ENCODE measurements at places on chromosomes 1 and 21. TPM values are rescaled to one million over a fixed set of nuclear protein-coding genes. Genes with fewer than 3 reads are reported as not detected.
A peak's percentile ranks its signal among the peaks of the same experiment; 100 is the strongest.

GRCh38 chr21:35602811-35603362 is 457.4 kb downstream of the SETD4 start:
- no peak for DNase-seq

- DNase-seq, result no peak
Measured at GRCh38 chr21:34733852-34734251, 65.1 kb downstream of the CLIC6 start.

GRCh38 chr21:45411810-45412206 is 6.8 kb downstream of the COL18A1 start:
- no peak for DNase-seq

DNA sequence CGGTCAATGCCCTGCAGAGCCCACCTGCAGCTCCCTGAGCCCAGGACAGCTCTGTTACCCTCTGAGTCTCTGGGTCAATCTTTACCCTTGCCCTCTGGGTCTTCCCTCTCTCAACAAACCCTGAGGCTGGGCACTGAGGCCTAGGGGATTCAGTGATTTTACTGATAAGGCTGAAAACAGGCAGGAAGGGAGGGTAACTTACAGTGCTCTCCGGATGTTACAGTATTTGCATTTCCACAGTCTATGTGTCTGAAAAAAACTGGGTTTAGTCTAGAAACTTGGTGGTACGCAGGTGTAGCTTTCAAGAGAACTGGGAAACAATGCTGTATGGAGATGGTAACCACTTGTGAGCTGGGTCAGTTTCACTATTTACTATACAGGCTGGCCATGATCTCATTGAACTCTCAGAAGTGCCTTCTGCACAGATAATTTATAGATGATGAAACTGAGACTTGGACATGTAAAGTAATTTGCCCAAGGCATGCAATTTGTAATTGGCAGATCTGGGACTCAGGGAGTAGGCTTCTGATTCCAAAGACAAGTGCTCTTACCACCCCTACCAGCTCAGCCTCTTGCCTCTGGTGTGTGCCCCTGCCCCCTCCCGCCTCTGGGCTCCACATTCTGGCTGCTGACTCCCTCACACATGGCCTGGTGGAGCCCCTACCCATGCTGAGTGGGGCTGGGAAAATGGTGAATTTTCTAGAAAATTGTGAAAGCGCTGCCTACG is 48.8 kb downstream of the TENT5C start:
- no peak for DNase-seq

DNA sequence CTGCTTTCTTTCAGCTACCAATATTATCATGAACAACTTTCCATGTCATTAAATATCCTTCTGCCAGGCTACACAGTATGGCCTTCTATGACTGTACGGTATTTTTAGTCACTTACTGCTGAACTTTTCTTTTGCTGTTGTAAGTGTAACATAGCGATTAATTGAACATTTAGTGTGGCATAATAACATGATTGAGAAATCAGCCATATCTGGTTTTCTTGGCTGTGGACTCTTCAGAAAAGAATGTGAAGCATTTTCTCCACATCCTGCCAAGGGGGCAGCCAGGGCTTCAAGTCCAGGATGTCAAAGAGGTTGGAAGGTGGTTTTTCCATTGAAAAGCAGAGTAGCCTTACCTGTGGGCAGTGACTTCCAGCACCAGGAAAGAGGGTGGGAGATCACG is 8.8 kb upstream of the AHCYL1 start:
- no peak for DNase-seq

DNA sequence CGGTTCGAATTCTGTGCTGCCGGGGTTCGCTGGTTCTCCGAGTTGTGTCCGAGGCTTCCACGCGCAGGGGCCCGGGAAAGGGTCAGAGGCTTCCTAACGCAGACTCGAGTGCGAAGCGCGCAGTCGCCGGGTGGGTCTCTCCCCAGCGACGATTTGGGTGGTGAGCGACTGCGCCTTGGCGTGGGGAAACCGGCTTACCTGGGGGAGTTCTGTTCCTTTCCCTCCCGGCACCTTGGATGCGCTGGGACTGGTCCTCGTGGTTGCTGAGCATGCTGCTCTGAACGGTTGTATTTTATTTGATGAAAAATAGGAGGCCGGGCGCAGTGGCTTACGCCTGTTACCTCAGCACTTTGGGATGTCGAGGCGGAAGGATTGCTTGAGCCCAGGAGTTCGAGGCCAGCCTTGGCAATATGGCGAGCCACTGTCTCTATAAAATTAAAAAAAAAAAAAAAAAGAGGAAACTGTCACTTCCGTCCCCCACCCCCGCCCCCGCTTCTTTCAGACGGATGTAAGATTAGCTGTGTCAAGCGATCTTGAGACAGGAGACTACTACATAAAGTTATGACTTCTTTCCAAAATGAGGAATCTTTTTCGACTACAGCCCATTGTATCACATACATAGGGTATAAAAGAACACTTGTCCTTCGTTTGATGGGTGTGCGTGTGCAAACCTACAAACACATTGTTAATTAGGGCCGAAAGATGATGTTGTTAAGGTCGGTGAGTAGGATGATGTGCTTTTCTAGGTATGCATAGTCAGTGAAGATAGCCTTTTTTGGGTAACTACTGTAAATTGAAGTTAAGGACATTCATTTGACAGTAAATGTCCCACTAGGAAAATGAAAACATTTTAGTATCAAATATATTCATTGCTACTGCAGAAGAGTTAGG is at the start of gene CCDC18:
Gene CCDC18, plus strand, starts transcription at position 2 of the 891 bp plus-strand sequence. CDS start 2,638 bp downstream, outside the sequence.
- no peak for DNase-seq

- DNase-seq, result no peak
Measured at GRCh38 chr1:222187566-222188332, 360.2 kb downstream of the HHIPL2 start.

GRCh38 chr1:67834246-67834877 is 1.1 kb upstream of the GNG12 start:
- DNase-seq, result no peak

GRCh38 chr1:245715291-245715701 is 560.5 kb downstream of the KIF26B start:
- no peak for DNase-seq

- DNase-seq, result no peak
Measured at GRCh38 chr1:147527941-147528936, 13.1 kb upstream of the BCL9 start.

DNA sequence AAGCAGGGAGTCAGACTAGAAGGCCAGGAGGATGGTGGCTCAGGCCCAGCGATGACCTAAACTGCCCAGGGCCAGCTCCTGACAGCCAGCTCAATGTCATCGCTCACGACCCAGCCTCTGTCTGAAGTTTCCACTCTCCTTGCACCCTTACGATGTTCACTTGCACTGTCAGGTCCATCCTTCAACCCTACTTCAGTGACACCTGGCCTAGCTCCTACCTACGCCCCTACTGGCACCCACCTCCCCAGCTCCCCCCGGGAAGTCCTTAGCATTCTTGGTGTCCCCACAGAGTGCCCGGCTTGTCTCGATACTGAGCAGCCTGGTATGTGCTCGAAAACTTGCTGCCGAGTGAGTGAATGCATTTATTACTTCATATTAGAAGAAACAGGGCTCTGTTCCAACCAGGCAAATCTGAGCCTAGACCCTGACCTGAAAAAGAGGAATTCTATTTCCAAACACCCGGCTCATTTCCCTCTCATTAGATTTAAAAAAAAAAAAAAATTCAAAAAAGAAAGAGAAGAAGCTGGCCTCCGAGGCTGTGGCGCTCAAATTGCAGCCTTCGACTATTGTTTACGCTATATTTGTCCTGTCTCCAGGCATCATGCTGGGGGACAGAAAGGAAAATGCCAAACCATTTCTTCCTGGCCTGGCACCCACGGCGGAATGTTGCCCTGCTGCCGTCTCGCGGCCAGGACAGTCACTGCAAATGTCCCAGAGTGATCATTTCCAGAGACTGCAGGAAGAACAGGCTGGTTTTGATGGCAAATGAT is 29.8 kb upstream of the LRRC38 start:
- peak; percentile 69 for DNase-seq

GRCh38 chr1:3423245-3423829 is 31.1 kb upstream of the ARHGEF16 start:
- peak; percentile 87 for DNase-seq

GRCh38 chr1:54296666-54297065 is 96.7 kb downstream of the MRPL37 start:
- DNase-seq, result no peak

DNA sequence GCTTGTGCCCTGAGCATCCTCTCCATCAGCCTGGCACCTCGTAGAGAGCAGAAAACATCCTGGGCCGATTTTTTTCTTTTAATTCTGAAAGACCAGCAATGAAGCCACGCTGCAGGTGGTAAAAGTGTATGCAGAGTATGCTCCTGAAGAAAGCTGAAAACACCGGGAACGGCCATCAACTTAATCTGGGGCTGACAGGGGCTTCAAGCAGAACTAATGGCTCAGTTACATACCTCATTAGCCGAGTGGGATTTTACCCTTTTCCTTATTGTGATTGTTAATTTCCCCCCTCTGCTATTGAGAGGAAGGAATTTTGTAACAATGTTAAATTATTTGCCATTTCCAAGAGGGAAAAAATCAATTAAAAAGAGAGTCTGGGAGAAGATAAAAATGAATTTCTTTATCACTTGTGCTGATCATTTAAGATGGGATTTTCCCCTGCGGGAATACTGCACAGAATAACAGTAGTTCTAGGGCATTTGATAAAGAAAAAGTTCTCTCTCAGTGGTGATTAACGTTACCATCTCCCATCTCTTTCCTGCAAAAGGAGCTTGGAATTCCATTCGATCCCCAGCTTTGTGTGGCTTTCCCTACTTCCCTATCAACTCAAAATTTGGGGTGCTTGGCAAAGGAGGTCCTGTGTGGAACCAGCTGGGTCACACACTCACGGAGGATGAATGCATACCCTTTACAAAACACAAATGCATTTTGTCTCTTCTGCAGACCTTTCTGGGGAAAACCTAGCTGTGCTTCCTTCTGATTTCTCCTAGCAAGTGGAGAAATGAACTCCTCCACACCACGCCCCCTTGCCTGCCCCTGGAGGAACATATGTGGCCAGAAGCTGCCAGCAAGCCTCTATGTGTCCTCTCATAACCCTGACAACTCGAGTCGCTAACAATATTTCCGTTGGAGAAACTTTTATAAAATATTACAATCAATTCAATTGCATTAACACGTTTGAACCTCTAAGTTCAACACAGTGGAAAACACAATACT is 70.9 kb downstream of the RRAGC start:
- DNase-seq, result no peak

DNA sequence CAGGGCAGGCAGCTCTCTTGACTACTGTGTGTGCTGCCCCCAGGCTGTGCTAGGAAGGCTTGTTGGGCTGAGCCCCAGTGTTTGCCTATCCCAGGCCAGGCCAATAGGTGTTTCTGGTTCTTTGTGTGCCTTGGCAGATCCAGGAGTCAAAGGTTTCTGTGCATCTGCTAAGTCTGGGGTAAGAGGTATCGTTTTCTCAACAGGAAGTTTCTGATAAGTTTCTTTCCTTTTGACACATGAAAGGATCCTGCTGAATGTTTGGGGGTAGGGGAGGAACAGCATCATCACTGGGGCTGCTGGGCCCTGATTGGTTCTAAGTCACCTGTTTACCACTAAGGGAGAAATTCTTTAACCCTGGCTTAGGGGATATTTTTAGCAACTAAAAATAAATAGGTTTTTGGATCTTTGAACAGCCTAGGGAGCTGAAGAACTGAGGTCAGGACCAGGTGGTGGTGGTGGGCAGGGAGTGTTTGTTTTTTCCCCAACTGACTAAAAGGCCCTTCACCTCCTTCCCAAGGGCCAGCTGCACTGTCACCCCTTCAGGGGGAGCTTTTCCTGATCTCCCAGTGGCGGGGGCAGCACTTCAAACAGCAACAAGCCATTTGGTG is 85.1 kb downstream of the KCNN3 start:
- DNase-seq, result no peak

- DNase-seq, result no peak
Measured at GRCh38 chr1:38489844-38490270, 369.7 kb downstream of the RRAGC start.

DNA sequence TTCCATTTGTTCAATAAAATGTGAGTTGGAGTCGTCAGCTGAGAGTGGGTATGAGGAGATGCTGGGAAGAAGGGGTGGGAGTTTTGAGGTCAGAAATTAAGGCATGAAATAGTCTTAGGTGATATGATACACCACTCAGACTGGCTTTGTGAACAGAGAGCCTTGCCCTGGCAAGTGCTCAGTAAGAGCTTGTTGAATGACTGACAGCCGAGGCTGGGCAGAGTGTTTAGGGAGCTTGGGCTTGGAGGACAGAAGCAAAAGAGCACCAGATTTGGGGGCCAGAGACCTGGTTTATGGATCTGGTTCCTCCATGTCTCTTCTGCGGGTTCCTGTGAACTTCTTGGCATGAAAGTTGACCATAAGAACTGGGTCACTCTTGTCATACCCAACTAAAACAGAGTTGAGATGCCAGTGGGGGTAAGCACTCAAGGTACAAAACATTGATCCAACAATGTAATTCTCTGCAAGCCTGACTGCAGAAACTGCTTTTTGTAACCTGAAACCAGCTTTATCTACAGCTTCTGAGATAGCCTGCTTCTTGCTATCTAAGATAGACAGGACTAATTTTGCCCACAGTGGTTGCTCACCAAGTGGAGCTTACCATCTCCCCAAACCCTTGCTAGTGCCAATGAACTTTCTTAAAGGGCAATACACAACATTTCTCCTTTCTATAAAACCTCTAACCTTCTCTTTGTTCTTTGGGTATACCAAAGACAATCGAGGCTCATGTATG is 126.4 kb downstream of the TENT5C start:
- DNase-seq, result no peak

Gene CYYR1
- 17.2 TPM for polyA plus RNA-seq

Gene LAX1
- polyA plus RNA-seq, result 0.03 TPM

Gene CFAP126
- not detected for polyA plus RNA-seq

Gene ZFP69
- polyA plus RNA-seq, result 1.5 TPM

Gene OR2L8
- polyA plus RNA-seq, result not detected

Gene CD1D
- polyA plus RNA-seq, result 1.8 TPM

Gene ZNF593OS
- polyA plus RNA-seq, result not detected
